ENCODE measurements at places on chromosomes 3 and 15. TPM values are rescaled to one million over a fixed set of nuclear protein-coding genes. Genes with fewer than 3 reads are reported as not detected.

- H3K27ac ChIP-seq, result no peak overlapping the region
- no peaks in the 10 kb centered on the region for H3K27me3 ChIP-seq
- H3K4me1 ChIP-seq, result no peaks in the 10 kb centered on the region
These were observed 791.1 kb upstream of the ALCAM start for GRCh38 chr3:104575634-104576033.

- no peak overlapping the region for H3K4me3 ChIP-seq
- H3K27ac ChIP-seq, result no peak overlapping the region
- H3K36me3 ChIP-seq, result no peaks in the 10 kb centered on the region
- no peak for DNase-seq
- no peaks in the 10 kb centered on the region for H3K4me1 ChIP-seq
- no peaks in the 10 kb centered on the region for H3K27me3 ChIP-seq
These were observed 78.8 kb downstream of the ADAMTSL3 start for GRCh38 chr15:83732770-83733169.

GRCh38 chr15:56978898-56979662, 60.6 kb downstream of the TCF12 start:
- no peak overlapping the region for H3K4me3 ChIP-seq
- H3K36me3 ChIP-seq, result no peaks in the 10 kb centered on the region
- no peak for DNase-seq
- H3K27ac ChIP-seq, result no peak overlapping the region
- H3K27me3 ChIP-seq, result no peaks in the 10 kb centered on the region

DNA sequence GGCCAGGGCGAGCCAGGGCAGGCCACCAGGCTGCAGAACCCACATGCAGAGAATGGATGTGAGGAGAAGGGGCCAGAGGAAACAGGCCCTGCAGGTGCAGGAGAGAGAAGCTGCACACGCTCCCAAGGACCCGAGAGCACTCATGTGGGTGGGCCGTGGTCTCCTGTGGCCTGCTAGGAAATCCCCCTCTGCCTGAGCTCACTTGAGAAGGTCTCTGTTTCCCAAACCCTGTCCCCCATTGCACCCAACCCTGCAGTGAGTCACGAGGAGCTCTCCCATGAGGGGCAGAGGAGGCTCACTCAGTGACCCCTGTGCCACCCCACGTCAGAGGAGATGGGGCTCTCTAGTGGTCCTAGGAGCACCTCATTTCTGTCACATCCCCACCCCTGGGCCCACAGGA, 111.1 kb downstream of the KLF13 start:
- no peak overlapping the region for H3K4me3 ChIP-seq
- no peaks in the 10 kb centered on the region for H3K27me3 ChIP-seq
- H3K36me3 ChIP-seq, result no peaks in the 10 kb centered on the region
- no peak for DNase-seq

GRCh38 chr3:129428376-129429079, at the start of gene EFCAB12:
Gene EFCAB12, minus strand, starts transcription at chr3:129428636. Its CDS starts 148 bp downstream, at chr3:129428488.
- no peaks in the 10 kb centered on the region for H3K27me3 ChIP-seq
- DNase-seq, result peak; percentile 93
- no peaks in the 10 kb centered on the region for H3K36me3 ChIP-seq
- H3K27ac ChIP-seq, result no peak within 1 kb of the TSS
- H3K4me3 ChIP-seq, result peak within 1 kb of the TSS; percentile 35

GRCh38 chr15:57305009-57305408, 71.3 kb upstream of the CGNL1 start:
- H3K27ac ChIP-seq, result no peak overlapping the region
- no peaks in the 10 kb centered on the region for H3K27me3 ChIP-seq
- no peak for DNase-seq
- H3K4me3 ChIP-seq, result no peak overlapping the region
- H3K36me3 ChIP-seq, result no peaks in the 10 kb centered on the region

DNA sequence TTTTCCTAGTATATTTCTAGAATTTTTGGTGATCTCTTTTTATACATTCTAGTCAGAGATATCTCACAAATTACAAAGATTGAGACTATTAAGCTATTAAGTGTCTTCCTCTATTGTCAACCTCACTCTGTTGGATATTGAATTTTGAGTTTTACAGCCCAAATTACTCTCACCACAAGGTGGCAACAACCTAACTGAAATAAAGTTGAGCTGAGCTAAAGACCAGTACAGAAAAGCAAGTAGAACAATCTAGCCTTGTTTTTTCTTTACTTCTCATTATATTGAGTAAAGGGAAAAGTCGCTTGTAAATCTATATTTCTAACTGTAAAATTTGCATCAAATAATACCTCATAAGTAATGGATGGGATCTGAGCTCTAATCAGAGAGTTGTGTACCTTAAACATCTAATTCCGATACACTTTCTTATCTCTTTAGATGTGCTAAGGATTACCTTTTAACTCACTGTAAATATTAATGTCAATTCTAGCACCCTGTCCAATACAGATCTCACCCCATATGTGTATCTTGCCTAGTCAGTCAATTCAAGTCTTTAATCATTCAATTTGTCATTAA, 13.6 kb upstream of the COMMD2 start:
- peak overlapping the region; percentile 63 for H3K27ac ChIP-seq
- no peaks in the 10 kb centered on the region for H3K27me3 ChIP-seq
- no peak for DNase-seq
- H3K36me3 ChIP-seq, result no peaks in the 10 kb centered on the region
- H3K4me1 ChIP-seq, result no peaks in the 10 kb centered on the region

GRCh38 chr3:148955544-148956346, 35.6 kb upstream of the GYG1 start:
- DNase-seq, result peak; percentile 32
- H3K36me3 ChIP-seq, result no peaks in the 10 kb centered on the region
- H3K27me3 ChIP-seq, result no peaks in the 10 kb centered on the region
- H3K27ac ChIP-seq, result peak overlapping the region; percentile 72

DNA sequence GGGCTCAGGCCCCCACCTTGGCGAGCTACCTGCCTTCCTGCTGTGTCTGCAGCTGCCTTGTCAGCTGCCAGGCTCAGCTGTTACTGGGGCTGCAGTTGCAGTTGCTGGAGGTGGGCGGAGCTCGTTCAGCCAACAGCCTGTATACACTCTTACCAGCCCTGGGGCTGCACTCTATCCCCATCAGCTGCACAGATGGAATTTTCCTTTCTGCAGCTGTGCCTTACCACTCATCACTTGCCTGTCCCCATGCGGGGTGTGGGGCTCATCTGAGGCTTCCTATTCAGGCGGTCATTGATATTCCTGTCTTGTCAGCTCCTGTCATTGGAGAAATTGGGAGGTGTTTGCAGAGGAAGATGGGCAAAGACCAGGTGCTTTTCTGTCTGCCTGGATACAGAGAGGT, 9.1 kb upstream of the SYN2 start:
- no peak overlapping the region for H3K4me3 ChIP-seq
- H3K4me1 ChIP-seq, result no peaks in the 10 kb centered on the region
- H3K27ac ChIP-seq, result no peak overlapping the region
- DNase-seq, result no peak
- H3K27me3 ChIP-seq, result peaks cover 31% of the 10 kb centered on the region

GRCh38 chr15:83248151-83249029, 36.1 kb downstream of the BNC1 start:
- no peak overlapping the region for H3K27ac ChIP-seq
- no peaks in the 10 kb centered on the region for H3K36me3 ChIP-seq
- no peaks in the 10 kb centered on the region for H3K27me3 ChIP-seq
- H3K4me1 ChIP-seq, result no peaks in the 10 kb centered on the region
- no peak overlapping the region for H3K4me3 ChIP-seq
- DNase-seq, result no peak

- H3K36me3 ChIP-seq, result no peaks in the 10 kb centered on the region
- H3K27me3 ChIP-seq, result no peaks in the 10 kb centered on the region
- H3K4me1 ChIP-seq, result no peaks in the 10 kb centered on the region
- DNase-seq, result no peak
- H3K4me3 ChIP-seq, result no peak overlapping the region
These were observed 460.9 kb upstream of the KCNMB2 start for GRCh38 chr3:178075344-178075743.

DNA sequence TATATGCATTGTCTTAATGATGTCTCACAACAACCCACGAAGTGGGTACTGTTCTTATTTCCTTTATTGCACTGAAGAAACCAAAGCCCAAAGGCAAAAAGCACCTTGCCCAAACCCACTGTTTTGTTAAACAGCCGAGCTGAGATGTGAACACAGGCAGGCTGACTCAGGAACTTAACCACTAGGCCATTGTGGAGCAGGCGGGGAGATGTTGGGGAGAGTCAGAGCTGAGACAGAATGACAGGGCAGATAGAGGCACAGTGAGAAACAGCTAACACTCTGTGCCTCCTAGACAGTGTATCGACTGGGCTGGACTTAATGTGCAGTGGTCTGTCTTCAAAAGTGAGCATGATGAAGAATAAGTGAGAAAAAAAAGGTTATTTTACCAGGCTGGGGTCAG, 56.5 kb downstream of the RPLP1 start:
- no peak overlapping the region for H3K27ac ChIP-seq
- no peak for DNase-seq
- no peaks in the 10 kb centered on the region for H3K4me1 ChIP-seq
- H3K27me3 ChIP-seq, result no peaks in the 10 kb centered on the region
- no peaks in the 10 kb centered on the region for H3K36me3 ChIP-seq

- no peaks in the 10 kb centered on the region for H3K36me3 ChIP-seq
- H3K27me3 ChIP-seq, result no peaks in the 10 kb centered on the region
- H3K4me1 ChIP-seq, result no peaks in the 10 kb centered on the region
- DNase-seq, result peak; percentile 40
- H3K27ac ChIP-seq, result peak overlapping the region; percentile 99
These were observed 603 bp downstream of the SCAPER start for GRCh38 chr15:76904461-76905012.

DNA sequence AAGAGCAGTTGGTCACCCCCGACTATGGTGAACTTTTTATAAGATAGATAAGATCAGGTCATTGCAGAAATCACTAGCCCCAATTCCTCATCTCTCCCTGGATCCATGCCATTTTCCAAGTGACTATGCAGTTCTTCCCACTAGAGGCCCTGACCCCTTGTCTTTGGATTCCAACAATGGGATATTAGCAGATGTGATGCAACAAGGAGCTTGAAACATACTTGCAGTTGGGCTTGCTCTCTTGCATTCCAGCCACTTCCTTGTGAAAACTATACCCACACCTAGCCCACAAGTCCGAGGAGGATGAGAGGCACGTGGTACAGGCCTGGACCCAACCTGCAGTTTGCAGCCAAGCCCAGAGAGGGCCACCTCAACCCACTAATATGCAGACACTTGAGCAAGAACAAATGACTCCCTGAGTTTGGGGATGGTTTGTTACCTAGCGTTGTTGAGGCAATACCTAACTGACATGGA, 60.6 kb downstream of the SUCLG2 start:
- H3K4me1 ChIP-seq, result no peaks in the 10 kb centered on the region
- DNase-seq, result no peak
- H3K4me3 ChIP-seq, result no peak overlapping the region
- no peaks in the 10 kb centered on the region for H3K27me3 ChIP-seq
- no peak overlapping the region for H3K27ac ChIP-seq

GRCh38 chr15:73633111-73633990, at the start of gene NPTN:
Gene NPTN, minus strand, starts transcription at chr15:73633389. Its CDS starts 174 bp downstream, at chr15:73633215.
- H3K4me3 ChIP-seq, result peak within 1 kb of the TSS; percentile 96
- peak; percentile 96 for DNase-seq
- peak within 1 kb of the TSS; percentile 96 for H3K27ac ChIP-seq
- no peaks in the 10 kb centered on the region for H3K27me3 ChIP-seq
- no peaks in the 10 kb centered on the region for H3K36me3 ChIP-seq
- peaks cover 17% of the 10 kb centered on the region for H3K4me1 ChIP-seq

- H3K27me3 ChIP-seq, result no peaks in the 10 kb centered on the region
- peak overlapping the region; percentile 39 for H3K27ac ChIP-seq
- H3K36me3 ChIP-seq, result no peaks in the 10 kb centered on the region
- no peak for DNase-seq
- peaks cover 3% of the 10 kb centered on the region for H3K4me1 ChIP-seq
These were observed 59.4 kb upstream of the NEO1 start for GRCh38 chr15:72992841-72993252.

GRCh38 chr15:70825841-70826240, 28.1 kb downstream of the LARP6 start:
- H3K36me3 ChIP-seq, result no peaks in the 10 kb centered on the region
- H3K27me3 ChIP-seq, result no peaks in the 10 kb centered on the region
- no peak for DNase-seq

DNA sequence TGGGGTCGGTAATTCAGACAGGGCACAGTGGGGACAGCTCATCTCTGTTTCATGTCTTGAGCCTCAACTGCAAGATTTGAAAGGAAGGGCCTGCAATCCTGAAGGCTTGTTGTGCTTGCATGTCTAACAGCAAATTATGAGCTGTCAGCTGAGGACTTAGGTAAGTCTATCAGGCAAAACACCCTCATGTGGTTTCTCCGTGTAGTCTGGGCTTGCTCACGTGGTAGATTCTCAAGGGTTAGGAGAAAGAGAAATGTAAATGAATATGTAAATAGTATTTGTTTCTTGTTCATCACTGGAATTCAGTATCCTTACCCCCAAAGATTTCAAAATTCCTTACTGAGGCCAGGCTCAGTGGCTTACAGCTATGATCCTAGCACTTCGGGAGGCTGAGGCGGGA, 30.1 kb upstream of the HYKK start:
- no peak overlapping the region for H3K4me3 ChIP-seq
- H3K27ac ChIP-seq, result no peak overlapping the region
- no peak for DNase-seq
- H3K27me3 ChIP-seq, result no peaks in the 10 kb centered on the region
- peaks cover 88% of the 10 kb centered on the region for H3K36me3 ChIP-seq

- no peak for DNase-seq
- H3K4me3 ChIP-seq, result peak overlapping the region; percentile 80
- H3K4me1 ChIP-seq, result peaks cover 29% of the 10 kb centered on the region
These were observed 927 bp downstream of the SMAD6 start for GRCh38 chr15:66702787-66703539.

- H3K4me1 ChIP-seq, result peaks cover 9% of the 10 kb centered on the region
- H3K36me3 ChIP-seq, result no peaks in the 10 kb centered on the region
- H3K4me3 ChIP-seq, result no peak overlapping the region
- H3K27me3 ChIP-seq, result no peaks in the 10 kb centered on the region
- H3K27ac ChIP-seq, result no peak overlapping the region
These were observed 54.4 kb downstream of the ATP8B4 start for GRCh38 chr15:50064673-50065072.

Gene ROPN1
- not detected for total RNA-seq

Gene PAK2
- 51.0 TPM for total RNA-seq

Gene HIGD2B
- total RNA-seq, result not detected

Gene PODXL2
- total RNA-seq, result 15.5 TPM

Gene ROBO2
- total RNA-seq, result 4.4 TPM

Gene PAQR9
- not detected for total RNA-seq

Gene AGBL1
- total RNA-seq, result 1.2 TPM

Gene NR2E3
- total RNA-seq, result not detected

Gene YEATS2
- 26.7 TPM for total RNA-seq

Gene SLC30A4
- total RNA-seq, result 13.1 TPM

Gene TNNC1
- total RNA-seq, result 480 TPM

Gene RABL3
- total RNA-seq, result 14.7 TPM

Gene ECE2
- not detected for total RNA-seq

Gene PLSCR4
- 147 TPM for total RNA-seq
